T-helper 2 cell treated with Interferon-gamma antibody and Interleukin-4, amounts not matched to agents 5 μg/mL and 100 μg/mL, for 36 hours (primary cell): ENCODE measurements at places on chromosomes 6 and 20.
A peak's percentile ranks its signal among the peaks of the same experiment; 100 is the strongest.

DNA sequence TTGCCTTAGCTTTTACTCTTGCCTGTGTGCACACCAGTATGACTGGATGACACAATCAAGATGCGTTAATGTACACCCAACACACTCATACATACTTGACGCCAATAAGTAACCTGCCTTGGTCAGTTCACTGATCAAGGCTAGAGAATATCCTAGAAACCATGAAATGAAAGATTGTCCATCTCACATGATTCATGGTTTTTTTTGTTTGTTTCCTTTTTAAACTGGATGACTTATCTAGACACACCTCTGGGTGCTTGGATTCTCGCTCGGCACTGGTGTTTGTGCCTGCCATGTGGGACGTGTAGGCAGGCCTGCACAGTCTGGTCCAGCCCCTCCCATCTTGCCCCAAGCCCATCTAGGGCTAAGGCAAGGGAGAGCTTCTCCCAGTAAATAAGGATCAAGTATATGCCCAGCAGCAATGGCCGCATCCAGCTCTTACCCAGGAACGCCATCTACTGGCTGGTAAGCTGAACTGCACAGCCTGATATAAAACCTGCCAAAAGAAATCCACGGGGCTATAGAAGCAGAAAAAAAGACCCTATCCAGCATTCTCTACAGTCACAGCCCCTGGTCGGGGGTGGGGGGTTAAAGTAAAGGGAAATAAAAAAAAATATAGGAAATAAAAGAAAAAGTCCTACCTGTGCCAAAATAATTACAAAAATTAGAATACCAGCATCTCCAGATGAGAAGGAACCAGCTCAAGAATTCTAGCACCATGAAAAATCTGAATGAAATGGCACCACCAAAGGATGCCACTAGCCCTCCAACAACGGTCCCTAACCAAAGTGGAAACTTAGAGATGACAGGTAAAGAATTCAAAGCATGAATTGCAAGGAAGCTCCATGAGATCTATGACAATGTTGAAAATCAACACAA, 73.3 kb downstream of the OTOR start:
- DNase-seq: peak; percentile 6

DNA sequence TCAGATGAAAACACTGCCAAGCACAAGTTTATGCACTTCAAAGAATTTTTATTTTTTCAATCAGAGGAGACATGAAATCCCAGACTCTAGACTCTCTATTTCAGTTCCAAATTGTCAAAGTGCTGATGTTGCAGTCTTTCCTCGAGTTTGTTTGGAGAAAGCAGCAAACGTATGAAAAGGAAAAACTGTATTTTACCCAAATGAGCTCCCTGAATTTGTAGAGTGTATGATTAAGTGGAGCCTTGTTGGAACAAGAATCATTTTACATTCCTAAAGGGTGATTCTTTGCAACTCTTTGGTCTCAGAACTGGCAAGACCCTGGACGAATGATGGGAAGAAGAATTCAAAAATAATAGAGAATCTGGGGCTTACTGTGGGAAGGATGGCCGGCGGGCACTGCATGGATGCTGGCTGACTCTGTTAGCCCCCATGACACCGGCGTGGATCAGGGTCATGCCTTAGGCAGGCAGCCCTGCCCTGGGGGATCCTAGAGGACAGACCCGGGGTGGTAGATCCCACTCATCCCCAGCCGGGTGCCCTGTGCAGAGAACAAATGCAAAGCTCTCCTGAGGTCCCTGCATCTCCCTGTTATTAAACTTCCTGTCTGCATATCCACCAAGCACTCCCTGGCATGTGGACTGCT, 207.4 kb downstream of the FNDC1 start:
- DNase-seq: no peak

DNA sequence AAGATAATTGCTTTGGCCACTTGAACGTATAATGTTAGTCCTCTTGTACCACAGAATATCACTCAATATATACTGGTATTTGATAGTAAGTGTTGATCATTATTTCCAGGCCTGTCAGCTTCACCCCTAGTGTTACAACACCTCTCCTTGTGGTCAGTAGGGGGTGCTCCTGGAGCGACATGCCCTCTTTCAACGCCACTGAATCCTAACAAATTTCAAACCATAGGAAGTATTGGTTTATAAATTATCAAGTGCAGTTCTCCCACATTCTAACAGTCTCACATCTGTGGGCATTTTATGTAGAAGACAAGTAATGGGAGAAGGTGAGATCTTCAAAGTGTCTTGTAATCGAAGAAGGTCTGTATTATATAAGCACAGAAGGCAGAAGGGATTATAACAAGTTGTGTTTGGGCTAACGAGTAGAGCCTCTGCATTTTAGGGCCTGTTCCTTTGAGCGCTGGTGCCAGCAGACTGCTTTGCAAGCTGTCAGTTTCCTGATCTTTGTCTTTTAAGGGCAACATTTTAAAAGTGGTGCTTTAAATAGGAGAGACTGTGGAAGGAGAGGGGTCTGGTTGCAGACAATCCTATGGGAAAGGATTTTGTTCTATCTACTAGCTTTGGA, 57.1 kb upstream of the CEP162 start:
- no peak for DNase-seq

DNA sequence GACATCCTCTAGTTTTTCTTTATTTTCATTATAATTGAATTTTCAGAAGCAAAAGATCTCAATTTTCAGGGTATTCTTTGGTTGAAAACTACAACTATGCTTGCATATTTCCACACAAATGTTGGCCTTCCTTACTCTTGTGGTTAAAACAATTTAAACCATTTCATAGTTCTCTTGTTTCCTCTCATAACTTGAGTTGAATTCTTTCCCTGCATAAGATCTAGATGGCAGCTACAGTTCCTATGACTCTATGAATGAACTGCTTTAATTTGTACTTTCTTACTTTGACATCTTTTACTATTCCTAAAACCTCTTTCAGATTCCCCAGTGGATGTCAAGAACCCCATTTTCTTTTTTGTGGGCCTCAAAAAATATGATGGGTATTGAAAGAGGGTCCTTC, 564.5 kb downstream of the NKAIN2 start:
- no peak for DNase-seq

GRCh38 chr6:149235130-149235561, 82.4 kb upstream of the TAB2 start:
- DNase-seq: no peak

DNA sequence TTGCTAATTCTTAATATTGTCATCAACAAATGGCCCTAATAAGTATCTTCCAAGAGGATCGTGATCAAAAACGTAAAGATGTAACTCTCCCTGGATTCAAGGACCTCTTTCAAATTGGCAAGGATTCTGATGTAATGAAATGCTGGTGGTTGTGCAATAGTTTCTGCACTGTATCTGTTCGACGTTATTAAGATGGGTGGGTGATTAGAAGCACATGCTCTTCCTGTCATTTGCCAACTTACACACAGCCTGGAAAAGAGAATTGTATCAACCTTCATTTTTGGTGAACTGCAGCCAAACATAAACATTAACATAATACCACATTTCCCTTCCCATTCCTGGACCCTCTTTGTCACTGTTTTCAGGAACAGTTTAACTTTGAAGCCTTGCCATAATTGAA, 9.8 kb downstream of the FOXQ1 start:
- no peak for DNase-seq

DNA sequence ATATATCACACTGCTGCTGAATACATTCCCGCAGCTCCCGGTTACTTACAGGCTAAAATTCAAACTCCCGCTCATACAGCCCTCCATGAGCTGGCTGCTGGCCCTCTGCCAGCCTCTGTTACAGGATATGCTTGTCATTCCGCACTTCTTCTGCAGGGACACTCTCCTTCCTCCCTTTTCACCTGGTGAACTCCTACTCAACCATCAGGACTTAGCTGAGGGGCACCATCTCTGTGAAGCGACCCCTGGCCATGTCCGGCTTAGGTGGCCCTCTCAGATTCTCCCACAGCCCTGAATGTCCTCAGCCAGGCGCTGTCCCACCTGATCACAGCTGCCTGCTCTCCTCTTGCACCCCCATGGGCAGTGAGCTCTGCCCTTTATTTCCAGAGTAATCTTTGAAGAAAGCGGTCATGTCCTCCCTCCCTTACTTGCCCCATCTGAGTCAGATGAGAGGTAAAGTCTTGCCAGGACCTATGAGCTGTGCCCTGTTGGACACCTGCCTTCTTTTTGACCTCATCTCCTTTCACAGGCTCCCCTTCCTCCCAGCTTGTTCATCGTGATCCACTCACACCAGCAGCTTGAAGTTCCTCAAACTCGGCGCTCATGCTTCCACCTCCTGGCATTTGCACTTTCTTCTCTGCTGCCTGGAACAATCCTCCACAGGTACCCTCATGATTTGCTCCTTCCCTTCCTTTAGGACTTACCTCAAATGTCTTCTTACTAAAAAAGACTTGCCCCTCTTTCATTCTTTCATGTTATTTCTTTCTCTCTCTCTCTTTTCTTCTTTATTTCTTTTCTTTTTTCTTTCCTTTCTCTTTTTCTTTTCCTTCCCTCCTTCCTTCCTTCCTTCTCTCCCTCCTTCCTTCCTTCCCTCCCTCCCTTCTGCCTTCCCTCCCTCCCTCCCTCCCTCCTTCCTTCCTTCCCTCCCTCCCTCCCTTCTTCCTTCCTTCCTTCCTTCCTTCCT, 5.6 kb downstream of the CYP24A1 start:
- DNase-seq: no peak

DNA sequence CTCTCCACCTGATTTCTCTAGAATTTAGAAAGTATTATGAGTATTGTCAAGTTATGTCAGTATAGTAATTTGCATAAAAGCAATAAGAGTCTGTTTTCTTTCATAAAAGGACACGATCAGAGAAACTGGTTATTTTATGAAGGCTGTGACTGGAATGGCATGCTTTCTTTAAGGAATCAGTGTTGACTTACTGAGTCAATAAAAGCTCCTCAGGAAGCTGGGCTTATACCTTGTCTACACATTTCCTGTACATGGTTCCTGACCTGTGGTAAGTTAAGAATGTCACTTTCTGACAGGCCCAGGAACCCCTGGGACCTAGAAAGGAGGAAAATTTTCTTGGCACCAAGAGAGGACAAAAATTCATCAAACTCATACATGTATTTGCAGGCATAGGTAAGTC, 1224.0 kb upstream of the ADGRB3 start:
- DNase-seq: no peak

DNA sequence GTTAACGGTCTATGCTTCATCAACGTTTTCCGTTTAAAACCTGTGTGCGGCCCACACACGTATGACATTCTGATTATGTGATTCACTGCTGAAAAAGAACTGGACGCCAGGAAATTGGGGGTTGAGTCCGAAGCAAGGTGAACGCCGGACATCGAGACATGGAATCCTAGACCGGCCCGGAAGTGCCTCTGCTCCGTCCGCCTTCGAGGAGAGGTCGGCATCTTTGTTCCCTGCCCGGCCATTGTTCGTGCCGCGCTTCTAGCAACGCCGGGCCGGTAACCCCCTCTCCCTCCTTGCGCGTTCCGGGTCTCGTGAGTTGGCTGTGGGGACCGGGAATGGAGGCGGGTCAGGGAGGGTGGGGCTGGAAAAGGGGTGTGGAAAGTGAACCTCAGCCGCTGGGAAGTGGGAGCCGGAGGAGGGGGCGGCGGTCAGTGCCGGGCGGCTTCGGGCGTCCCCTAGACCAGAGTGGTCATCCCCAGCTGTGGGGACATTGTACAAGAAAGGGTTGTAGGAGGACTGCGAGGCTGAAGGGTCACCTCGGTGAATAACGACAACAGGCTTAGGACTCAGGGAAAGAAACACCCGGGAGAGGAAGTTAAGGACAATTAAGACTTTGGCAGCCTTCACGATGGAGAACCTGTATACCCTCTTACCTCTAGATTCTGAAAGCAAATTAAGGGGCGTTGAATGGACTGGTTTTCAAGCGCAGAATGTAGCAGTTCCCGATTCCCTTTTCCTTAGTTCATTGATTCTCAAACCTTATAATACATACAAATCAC, at the start of gene ZSCAN9:
Gene ZSCAN9 (plus strand): TSS at position 220 of the 779 bp plus-strand sequence. CDS start 1,810 bp downstream, outside the sequence.
- DNase-seq: peak; percentile 41

- no peak for DNase-seq
Measured at GRCh38 chr6:33738153-33738552, 8.6 kb downstream of the IP6K3 start.

DNA sequence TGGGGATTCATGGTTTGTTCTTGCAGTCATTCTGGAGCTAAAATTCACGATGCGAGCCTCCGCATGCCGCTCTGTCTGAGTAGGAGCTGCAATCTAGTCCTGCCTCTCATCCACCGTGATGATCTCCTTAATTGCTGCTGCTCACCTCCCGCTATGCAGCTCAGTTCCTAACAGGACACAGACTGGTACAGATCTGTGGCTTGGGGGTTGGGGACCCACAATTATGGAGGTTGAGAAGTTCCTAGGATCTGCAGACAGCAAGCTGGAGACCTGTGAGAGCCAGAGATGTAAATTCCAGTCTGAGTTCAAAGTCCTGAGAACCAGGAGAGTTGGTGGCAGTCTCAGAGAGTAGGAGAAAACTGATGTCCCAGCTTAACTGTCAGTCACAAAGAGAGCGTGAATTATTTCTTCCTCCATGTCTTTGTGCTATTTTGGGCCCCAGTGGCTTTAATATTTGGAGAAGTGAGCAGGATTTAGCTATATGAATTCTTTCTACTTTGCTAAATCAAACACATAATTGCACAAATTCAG, 378.7 kb upstream of the MAN1A1 start:
- DNase-seq: no peak
